Stimulated activated CD8-positive, alpha-beta memory T cell treated with anti-CD3 and anti-CD28 coated beads, Interleukin-2, amount 100 ng/mL, for 1 hour (primary cell): ENCODE measurements at places on chromosomes 2 and 18.

DNA sequence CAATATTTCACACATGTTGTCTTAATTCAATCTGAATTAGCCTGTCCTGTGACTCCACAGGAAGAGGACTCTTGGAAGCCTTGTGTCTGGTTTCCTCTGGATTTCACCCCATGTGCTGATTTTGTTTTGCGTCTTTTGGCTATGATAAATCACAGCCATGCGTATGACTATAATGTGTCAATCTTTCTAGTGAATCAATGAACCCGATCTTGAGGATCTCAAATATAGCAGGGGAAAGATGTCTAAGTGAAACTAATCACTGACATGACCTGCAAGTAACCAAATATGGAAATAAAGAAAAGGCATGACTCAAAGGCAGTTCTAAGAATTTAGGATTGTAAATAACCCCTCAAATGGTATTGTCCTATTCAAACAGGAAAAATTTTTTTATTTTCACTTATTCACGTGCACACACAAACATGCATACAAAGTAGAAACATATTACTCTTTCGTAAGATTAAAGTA lies 8.2 kb downstream of the WDFY1 start:
- DNase-seq: no peak

- no peak for DNase-seq
Observed at GRCh38 chr2:72713857-72714256, 112.0 kb downstream of the EXOC6B start.

GRCh38 chr2:29583104-29583503 lies 338.3 kb downstream of the ALK start:
- no peak for DNase-seq

DNA sequence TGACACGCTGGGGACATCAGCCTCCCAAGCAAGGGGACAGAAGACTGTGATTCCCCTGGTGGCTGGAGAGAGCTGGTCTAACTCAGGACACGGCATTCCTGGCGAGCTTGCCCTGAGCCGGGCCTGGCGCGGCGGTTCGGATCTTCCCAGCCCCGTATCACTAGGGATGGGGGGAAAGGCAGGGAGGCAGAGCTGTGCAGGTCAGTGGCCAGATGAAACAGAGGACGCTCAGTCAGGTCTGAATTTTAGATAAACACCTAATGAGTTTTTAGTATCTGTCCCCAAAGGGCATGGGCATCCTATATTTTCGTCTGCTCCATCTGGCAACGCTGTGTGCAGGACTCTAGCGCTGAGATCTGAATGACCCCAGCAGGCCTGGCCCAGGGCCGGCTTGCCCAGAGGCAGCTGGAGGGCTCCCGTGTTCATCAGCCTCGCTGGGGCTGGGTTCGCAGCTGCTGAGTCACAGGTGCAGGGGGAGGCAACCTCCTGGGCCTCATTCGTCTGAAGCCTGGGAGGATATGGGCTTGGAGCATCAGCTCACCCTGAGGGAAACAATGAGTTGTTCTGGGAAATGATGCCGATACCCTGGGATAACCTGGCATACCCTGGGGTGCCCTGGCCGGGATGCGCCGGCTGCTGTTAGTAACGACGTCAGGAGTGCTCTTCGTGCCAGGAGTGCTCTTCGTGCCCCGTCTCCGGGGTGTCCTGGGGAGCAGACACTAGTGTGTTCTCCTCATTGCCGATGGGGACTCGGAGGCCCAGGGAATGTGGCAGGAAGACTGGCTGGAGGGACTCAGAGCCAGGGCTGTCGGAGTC lies 48.1 kb upstream of the HPCAL1 start:
- DNase-seq: no peak

- no peak for DNase-seq
Observed at GRCh38 chr2:44959855-44960254, 18.4 kb downstream of the SIX3 start.

- no peak for DNase-seq
Observed at GRCh38 chr18:58851856-58852255, 12.8 kb upstream of the ZNF532 start.

DNA sequence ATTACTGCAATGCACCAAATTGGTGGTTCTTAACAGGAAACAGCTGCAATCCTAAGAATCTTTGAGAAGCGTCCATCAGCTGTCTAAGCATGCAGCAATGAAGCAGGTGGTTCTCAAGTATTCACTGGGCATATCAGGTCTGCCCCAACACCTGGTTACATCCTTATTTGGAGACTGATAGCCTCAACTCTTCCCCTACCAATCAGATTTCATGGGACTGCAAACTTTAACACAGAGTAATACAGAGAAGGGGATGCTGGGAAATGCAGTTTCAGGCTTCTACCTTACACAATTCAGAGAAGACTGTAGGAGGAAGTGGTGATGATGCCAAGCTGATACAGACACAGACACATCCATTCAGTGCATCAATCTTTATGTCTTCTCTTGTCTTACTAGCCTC lies 240.5 kb downstream of the BCL2 start:
- DNase-seq: no peak

DNA sequence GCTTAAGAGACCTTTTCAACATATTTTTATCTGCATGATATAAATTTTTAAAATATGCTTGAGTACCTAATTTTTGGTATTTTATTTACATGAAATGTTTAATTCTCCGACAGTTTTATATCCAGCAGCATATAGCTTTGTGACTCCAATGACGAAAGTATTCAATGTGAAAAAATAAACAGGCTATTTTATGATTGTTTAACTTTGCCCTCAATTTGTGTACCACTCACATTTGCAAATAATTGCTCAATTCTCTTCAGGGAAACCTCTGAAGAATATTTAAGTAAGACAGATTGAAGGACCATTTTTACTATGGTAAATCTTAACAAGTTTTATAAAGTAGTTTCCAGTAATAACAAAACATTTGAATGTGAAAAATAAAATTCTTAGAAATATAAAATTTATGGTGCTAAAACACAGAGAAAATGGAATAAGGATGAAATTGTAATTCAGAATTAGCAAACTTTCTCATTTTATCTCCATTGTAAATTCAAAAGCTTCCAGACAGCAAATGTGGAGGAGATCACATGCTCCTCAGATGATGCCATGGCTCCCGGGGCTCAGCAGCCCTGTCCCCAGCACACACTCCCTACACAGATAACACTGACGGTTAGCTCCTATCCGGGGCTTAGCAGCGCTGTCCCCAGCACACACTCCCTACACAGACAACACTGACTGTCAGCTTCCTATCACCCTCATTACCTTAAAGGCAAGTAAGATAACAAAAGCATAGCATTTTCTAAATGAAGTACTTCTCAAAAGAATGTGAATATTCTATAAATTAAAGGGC lies 39.7 kb downstream of the SH3YL1 start:
- no peak for DNase-seq

- no peak for DNase-seq
Observed at GRCh38 chr2:26401739-26402541, at the start of gene DRC1. Gene DRC1, plus strand, starts transcription at chr2:26401920. Its CDS starts 70 bp downstream, at chr2:26401990.

- DNase-seq: no peak
Observed at GRCh38 chr2:46915281-46915810, at the start of gene MCFD2. Gene MCFD2, minus strand, starts transcription at chr2:46915806. Its CDS starts 6,635 bp downstream, at chr2:46909171.

- DNase-seq: no peak
Observed at GRCh38 chr18:56431551-56431950, 206.8 kb downstream of the TXNL1 start.

DNA sequence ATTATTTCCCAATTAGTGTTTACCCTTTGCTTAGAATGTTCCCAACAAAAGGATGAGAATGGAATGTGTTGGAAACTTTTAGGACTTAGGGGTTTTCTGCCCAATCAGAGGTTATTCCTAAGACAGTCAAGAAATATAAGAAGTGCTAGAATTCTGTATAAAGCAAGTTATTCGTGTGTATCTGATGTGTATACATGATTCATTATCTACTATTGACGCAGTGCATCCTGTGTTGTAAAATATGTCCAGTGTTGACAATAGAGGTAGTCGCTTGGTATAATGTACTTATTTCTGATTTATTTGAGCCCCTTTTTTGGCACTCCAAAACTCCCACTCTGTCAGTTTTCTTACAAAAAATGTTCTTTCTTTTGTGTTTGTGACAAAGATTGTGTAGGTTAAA lies 881 bp downstream of the PIKFYVE start:
- DNase-seq: no peak

GRCh38 chr2:227411320-227411989 lies 23.7 kb upstream of the SCYGR1 start:
- DNase-seq: no peak

DNA sequence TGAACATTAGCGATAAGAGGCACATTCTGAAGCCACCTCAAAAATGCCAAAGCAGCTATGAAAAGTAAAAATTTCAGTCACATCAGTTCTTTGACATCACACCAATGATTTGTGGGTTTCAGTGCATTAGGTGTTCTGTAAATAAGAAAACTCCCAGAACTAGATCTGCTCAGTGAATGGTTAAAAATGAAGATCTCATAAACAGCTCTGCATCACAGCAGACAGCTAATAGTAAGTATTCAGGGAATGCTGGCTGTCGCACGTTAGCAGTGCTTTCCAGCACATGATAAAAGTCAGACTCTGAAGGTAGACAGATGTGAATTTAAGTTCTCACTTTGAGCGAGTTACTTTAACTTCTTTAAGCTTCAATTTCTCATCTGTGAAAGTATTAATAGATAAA lies 154.9 kb downstream of the SATB2 start:
- DNase-seq: no peak

DNA sequence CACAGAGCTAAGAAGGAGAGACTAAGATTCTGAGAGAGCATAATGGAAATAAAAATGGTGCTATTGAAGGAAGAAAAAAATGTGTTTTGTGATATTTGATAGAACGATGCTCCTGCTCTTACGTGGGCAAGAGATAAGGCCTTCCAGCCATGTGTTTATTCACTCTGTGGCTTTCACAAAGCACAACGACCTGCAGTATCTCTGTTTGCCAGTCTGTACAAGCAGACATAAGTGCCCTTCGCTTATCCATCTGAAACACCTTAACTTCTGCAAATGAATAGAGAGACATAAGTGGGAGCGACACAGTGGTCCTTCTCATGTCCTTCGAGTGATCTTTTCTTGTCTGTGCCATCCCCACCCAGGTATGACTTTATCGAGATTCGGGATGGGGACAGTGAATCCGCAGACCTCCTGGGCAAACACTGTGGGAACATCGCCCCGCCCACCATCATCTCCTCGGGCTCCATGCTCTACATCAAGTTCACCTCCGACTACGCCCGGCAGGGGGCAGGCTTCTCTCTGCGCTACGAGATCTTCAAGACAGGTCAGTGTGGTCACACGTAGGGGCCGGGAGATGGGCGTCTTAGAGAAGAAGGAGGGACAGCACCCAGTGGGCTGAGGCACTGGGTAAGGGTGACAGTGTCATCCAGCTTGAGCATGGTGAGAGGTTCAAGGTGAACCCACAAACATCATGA lies 33.7 kb downstream of the NRP2 start:
- no peak for DNase-seq

GRCh38 chr2:202307690-202308089 lies 42.1 kb downstream of the NOP58 start:
- DNase-seq: no peak

DNA sequence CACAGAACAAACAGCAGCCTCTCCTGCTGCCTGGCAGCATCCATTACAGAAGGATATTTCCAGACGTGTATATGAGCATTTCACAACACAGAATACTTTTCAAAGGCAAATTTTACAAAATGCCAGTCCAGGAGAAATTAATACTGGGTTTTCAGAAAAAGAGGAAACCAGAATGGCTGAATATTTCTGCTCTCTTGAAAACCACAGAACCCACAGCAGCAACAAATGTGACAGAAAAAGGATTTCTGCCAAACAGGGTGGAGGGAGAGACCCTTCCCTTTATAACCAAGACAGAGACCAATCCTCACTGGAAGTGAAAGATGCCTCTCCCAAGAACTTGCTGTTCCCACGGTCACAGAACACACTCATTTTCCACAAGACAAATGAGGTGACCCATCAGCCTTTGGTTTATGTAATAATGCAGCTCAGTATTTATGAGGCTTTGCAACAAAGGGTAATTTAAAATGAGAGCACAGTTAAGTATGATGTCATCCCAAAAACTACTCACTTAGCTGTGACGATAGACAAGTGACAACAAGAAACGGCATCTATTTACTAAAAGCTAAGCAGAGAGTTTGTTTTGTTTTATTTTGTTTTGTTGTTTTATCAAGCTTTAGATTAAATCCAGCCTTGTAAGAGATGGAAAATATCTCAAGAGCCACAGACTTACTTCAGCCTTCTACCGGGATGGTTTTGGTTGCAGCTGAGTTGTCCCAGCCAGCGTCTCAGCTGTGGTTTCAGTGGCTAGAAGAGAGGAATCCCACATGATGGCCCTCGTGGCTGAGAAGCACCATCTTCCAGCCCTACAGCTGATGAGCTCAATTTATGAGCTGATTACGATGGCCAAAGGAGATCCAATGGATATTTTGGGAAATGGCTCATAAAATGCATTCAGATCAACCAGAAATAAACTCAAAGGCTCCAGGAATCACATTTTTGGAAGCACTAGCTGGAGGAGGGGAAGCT lies 249.3 kb upstream of the AGAP1 start:
- no peak for DNase-seq

DNA sequence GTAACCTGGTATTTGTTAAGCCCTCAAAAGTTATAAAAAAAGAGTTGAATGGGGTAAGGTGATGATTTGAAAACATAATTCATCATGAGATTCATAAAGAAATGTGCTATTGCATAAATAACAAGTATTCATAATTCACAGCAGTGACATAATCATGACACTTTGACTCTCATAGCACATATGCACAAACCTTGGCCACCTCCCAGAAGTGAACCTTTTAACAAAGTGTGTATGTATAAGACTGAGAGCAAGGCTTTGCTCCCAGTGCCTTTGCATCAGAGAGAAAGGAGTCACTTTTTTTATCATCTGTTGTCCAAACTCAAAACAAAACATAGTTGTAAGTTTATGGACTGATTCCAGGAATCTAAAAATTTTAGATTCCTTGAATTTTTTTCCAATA lies 15.0 kb upstream of the HTR2B start:
- DNase-seq: no peak

DNA sequence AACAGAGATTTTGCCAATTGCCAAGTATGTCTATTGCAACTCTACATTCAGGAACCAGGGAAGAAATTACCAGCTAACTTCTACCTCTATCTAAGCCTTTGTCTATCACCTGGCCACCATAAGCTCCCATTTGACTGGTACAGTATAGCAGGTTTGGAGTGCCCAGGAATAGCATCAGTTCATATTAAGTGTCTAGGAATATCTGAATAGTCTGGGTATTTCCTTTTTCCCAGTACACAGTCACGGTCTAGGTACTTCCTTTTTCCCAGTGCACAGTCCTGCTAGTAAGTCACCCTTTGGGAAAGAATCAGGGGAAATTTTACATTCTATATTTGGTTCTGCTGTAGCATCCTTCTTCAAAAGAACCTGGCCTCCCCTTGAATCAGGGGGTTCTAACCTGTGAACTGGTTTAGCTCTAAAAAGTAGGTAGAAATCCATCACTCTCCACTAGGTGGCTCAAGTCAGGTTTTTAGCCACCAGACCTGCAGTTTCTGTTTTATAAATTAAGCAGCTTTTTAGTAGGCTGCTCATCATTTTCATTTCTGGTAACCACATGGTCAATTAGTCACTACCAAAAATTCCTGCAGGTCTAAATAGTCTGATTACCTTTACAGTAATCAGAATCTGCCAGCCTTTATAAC lies 49.3 kb upstream of the DNAJC10 start:
- no peak for DNase-seq
